ENCODE measurements at places on chromosomes 3 and 15. TPM values are rescaled to one million over a fixed set of nuclear protein-coding genes. Genes with fewer than 3 reads are reported as not detected.

DNA sequence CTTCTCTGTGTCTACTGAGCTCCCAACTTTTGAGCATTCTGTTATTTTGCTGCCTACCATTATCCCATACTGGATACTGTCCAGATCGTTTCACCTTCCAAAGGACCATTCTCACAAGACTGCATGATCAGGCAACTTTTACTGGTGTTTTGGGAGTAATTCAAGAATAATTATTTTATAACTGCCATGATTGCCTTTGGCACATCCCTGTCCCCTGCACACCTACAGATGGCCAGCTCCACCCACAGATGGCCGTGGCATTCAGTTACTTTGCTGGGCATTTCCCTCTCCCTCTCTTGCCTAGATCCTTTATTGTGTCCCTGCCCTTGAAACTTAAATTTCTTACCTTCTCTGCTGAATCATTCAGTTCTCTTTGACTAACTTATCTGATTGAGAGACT lies 263.9 kb downstream of the DIPK2A start:
- DNase-seq, result no peak

The RASGRF1 gene
- 0.10 TPM for polyA plus RNA-seq

The ROPN1 gene
- not detected for polyA plus RNA-seq

The IDH3A gene
- 33.2 TPM for polyA plus RNA-seq

GRCh38 chr3:123618768-123619484 lies 34.1 kb upstream of the HACD2 start:
- DNase-seq, result no peak

GRCh38 chr3:99825004-99825640 lies 7.5 kb downstream of the CMSS1 start:
- no peak for DNase-seq

DNA sequence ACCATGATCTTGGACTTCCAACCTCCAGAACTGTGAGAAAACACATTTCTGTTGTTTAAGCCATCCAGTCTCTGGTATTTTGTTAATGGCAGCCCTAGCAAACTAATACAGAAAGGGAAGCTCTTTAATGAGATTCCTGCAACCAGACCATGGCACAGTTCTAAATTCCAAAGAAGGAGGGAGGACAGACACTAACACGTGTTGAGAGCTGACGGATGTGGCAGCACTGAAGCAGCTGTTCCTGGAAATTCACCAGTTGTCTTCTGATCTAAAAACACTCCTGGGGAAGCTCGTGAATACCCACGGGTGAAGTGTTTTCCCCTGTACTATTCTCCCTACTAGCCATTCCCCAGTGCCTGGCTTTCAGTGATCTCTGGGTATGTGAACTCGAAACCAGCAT lies 56.7 kb downstream of the RPL22L1 start:
- no peak for DNase-seq

DNA sequence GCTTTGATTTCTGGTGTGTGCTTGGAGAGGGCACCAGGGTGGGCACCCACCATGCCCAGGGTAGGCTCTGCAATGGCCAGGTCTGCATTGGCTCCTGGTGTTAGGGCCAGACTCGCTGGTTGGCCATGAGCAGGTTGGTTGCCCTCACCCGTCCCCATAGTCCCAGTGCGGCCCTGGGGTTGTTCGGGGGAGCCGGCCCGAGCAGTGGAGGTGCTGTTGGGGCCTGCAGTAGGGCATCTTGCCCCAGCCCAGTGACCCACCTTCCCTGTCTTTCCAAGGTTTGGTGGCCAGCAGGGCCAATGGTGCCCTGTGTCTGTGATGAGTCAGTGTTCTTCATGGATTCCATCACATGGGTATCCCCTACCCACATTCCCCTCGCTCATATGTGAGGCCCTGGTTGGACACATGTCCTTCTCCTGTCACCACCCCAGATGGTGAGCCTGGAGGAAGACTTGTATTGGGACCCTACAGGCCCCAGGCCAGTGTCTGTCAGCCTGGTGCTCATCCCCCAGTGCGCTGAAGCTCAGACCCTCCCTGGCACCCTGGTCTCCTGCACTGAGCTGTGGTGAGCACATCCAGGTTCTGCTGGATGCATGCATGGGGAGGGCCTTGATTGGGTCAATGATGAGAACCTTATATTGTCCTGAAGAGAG lies 190.1 kb downstream of the UBE3A start:
- DNase-seq, result no peak

- DNase-seq, result no peak
Observed at GRCh38 chr3:114376516-114377185, 82.8 kb downstream of the TIGIT start.

The FETUB gene
- 0.05 TPM for polyA plus RNA-seq

DNA sequence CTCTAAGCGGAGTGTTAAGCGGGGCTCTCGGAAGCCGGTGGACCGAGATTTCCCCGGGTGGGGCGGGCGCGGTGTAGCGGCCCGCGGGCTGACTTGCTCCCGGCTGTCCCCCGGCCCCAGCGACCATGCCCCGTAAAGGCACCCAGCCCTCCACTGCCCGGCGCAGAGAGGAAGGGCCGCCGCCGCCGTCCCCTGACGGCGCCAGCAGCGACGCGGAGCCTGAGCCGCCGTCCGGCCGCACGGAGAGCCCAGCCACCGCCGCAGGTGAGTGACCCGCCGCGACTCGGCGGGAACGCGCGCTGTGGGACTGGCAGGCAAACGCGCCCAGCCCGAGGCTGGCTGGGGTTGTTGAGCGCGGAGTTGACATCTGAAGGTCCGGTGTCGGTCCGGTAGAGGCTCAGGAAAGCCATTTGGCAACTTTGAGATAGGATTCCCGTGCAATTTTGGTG lies 1.3 kb downstream of the SMC4 start:
- DNase-seq, result peak; percentile 56

DNA sequence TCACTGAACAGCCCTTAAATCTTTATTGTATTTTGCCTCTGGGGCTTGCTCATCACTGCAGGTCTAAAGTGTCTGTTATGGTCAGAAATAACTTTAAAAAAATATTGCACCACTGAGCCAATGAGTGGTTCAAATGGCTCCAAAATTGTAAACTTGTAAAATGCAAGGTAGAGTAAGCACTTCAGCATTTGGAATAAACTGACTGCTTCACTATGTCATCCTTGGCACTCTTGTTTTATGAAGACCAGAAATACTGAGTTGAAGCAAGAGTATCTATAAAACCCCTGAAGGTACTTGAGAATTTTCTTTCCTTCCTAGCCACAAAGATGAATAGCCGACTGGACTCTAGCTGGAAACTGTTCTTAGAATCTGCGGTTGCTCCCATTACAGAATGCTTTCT lies 390.3 kb upstream of the DPH6 start:
- no peak for DNase-seq

GRCh38 chr3:13348661-13349396 lies 71.3 kb downstream of the NUP210 start:
- no peak for DNase-seq

GRCh38 chr3:7015683-7016440 lies 154.9 kb downstream of the GRM7 start:
- no peak for DNase-seq

DNA sequence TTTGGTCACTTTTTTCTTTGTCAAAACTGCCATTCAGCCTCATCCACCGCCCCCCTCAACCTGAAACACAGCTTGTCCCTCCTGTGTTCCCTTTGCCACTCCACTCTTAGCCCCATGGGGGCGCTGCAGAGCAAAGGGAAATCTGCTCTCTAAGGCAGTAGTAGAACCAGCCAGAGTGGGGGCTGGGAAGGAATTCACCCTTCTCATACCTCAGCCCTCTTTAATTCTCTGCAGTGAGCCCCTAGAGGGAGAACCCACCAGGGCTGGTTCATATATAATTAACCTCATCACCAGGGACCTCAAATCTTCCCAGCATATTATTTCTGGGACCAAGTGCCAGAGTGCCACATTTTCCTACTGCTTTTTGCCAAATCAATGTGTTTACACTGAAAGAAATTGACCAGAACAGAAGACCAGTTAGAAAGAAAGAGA lies 2.8 kb upstream of the BCL6 start:
- DNase-seq, result peak; percentile 60

DNA sequence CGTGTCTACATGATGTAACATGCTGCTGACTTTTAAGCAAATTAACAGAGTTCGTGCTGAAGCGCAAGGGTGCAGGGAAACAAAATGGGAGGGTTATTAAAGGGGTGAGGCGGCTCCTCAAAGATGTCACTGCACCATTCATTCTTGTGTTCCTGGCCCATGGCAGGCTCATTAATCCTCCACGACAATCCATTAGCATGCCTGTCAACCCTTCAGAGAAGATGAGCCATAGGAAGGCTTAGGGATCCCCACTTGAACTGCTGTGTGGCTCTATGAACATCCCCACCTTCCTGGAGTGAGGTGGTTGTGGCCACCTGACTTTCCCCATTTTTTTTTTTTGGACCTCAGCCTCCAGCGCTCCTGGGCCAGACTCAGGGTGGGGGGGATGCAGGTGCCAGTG lies 45.8 kb downstream of the IGF1R start:
- DNase-seq, result no peak

- DNase-seq, result no peak
Observed at GRCh38 chr15:40650479-40650878, 44.5 kb upstream of the RAD51 start.

The OXTR gene
- 1.8 TPM for polyA plus RNA-seq

DNA sequence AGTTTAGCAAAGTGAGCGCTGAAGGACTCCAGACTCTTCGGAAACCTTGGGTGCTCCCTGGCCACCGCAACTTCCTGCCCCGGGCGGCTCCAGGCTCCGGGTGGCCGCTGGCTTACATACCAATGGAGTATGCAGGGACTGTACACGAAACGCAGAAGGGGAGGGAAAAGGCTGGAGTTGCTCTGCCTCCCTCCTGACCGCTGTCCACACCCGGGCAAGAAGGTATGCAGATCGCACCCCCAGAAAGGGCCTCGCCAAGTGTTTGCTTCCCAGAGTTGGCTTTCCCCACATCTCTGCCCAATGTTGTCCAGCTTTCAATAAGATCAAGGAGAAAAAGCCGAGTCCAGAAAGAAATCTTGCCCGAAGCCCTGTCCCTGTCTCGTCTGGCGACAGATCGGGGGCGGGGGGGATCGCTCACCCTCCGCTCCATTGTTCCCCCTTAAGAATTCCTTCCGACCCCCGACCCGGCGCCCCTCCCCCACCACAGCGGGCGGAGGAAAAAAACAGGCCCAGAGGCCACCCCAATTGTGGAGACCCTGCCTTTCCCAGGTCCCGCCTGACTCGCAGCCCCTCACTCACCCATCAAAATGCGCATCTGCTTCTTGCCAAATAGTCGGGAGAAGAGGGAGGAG lies 533 bp downstream of the ARF4 start:
- DNase-seq, result peak; percentile 64

- DNase-seq, result no peak
Observed at GRCh38 chr3:175940881-175941280, 1081.7 kb downstream of the NAALADL2 start.

The WDR93 gene
- polyA plus RNA-seq, result 0.57 TPM

- no peak for DNase-seq
Observed at GRCh38 chr3:78823859-78824258, 943.9 kb downstream of the ROBO1 start.

DNA sequence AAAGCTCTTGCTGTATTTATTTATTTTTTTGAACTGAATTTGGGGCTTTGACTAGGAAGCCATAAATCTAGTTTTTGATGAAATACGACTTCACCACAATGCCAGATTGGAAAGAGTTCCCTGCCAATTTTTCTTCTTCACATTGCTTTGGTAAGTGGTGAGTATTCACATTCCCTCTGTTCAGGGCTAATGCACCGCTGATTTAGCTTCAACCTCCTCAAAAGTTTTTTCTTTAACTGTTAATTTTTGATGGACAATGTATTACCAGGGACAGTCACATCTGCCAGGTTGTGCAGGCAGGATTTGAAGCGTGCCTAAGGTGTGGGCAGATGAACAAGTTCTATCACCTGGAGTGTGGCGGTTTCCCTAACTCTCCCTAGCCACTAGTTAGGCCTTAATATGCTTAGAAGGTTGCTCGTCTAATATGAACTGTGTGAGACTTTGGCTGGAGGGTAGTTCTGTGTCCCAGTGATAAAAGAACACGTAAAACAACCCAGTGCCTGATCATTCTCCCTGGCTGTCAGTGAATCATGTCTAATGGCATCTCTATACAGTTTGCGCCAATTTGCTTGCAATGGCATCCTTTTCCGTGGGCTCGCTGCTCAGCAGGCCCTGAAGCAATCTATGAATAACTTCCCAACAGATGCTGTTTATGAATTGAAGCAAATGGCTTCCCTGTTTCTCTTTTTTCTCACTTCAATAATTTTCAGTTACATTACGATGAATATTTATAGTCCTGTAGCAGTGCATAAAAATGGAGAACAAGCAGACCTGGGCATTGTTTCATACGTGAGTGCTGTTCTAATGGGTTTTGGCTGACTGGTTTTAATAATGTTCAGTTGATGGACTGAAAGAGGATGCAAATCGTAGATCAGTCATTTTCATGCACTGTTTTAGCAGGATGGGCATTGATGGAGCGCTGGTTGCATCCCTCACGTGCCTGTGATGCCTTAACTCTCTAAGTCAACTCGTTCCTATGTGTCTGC lies 243.2 kb upstream of the SUCLG2 start:
- no peak for DNase-seq

GRCh38 chr15:73282567-73283365 lies 86.0 kb downstream of the HCN4 start:
- no peak for DNase-seq

DNA sequence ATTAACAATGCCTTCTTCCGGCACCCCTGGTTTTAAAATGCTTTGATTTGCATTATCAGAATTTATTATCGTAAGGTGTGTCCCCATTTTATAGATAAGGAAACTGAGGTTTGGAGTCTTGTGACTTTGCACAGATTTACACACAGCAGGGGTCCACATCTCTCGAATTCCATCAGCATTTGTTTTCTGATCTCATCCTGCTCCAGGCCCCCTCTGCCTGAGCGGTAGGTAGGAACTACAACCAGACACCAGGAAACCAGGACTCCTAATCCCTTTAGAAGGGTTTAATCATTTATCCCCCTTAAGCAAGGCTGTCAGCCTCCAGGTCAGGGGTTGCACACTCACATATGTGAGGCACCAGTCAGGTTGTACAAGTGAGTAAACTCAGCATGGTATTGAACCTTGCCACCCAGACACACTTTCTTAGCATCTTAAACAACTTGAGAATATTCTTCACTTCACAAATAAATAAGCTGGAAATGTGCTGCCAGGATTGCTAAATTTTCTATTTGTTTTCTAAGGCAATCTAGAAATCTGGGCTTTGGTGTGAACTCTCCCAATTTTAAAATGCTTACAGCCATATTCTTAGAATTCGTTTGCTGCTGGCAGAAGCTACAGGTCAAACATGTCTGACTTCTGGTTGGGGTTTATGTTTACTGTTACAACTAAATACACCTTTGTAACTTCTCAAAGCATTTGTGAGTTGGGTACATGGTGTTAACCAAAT lies 31.7 kb upstream of the CMTM7 start:
- no peak for DNase-seq

- no peak for DNase-seq
Observed at GRCh38 chr3:159846255-159846654, 142.4 kb upstream of the IL12A start.
